Testis (tissue), 5 donors: ENCODE measurements at places on chromosomes 4 and X.

- no peak for DNase-seq
Measured at GRCh38 chrX:96102997-96103396, 581.6 kb upstream of the DIAPH2 start.

GRCh38 chrX:38225093-38225492 lies 4.4 kb upstream of the SRPX start:
- no peak for DNase-seq

- peak; percentile 48 for DNase-seq
Measured at GRCh38 chrX:154750301-154751202, at the start of gene GAB3. TSS of gene GAB3 (minus strand) at chrX:154751077. CDS start at chrX:154751025, 52 bp downstream.

DNA sequence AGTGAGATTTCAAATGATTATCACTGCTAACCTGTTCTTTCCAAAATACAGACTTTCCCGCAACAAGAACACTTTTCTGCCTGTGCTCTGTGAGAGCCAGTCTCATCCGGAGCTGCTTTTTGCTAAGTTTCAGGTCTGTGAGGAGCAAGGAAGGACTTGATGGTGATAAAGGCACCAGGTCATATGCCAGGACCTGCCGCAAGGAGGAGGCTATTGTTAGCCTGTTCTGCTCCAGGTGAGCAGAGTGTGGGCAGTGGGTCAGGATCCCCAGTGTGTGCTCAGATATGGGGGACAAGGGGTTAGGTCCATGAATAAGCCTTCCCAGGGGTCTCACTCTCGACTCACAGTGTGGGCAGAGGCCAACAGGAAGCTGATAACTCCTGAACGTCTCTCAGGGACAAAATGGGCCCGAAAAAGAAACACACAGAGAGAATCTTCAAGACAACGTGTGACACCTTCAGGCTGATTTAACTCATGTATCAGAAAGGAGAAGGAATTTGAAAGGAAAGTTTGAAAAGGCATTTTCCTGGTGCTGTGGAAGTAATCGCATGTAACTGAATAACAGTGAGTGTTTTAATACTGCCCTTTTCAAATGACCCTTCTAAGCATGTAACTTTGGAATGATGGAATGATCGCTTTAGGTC lies 57.7 kb upstream of the PDLIM3 start:
- DNase-seq = no peak

DNA sequence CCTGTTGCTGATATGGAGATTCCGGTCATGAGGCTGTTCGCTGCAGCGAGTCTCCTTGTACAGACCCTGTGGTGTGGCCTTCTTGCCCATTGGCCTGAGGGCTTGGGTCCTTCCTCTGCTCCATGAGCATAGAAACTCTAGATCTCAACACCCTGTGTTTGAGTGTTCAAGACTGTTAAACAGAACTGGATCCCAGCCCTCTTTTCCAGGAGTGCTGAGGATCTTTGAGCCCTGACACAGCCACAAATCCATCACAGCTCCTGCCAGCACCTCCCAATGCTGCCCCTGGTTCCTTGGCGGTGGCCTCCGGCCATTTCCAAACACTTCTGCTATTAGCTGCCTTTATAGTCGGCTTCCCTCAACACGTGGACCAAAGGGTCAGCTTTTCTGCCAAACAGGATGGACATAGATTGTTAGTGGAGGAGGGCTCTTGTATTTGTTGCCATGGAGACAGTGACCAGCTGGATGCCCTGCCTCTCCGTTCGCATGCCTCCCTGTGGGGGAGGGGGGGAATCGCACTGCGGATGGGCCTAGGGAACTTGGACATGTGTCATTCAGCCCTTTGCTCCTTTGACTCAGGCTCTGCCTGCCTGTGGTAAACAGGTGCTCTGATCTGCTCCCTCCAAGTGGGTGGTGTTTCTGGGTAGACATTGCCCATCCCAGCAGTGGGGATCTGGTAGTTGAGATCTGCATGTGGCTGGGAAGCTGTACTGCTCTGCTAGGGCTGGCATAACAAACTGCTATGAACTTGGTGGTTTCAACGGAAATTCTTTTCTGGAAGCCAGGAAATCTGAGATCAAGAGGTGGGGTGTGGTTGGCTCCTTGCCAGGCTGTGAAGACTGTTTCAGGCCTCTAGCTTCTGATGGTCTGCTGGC lies 6.9 kb upstream of the WDR1 start:
- no peak for DNase-seq

DNA sequence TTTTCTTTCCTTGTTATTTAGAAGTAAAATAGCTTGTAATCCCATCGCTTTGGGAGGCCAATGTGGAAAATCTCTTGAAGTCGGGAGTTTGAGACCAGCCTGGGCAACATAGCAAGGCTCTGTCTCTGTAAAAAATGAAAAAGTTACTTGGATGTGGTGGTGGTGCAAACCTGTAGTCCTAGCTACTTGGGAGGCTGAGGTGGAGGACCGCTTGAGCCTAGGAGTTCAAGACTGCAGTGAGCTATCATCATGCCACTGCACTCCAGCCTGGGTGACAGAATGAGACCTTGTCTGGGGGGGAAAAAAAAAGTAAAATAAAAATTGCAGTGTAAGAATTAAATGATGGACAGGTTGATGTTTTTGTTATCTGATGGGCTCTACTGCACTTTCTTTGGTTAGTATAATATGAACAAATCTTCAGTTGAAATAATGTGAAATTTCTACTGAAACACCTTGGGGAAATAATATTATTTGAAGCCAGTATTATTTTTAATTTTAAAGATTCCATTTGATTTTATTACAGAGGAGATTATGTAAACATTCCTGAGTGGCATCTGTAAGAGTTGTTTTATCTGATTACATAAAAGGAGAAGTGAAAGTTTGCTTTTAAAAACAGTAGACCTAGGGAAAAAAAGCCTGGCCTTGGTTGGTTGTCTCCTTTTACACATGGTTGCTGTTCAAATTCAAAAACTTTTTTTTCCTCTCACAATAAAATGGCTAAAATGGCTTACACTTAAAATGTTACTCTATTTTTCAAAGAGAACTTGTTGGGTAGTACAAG lies 10.5 kb upstream of the NDUFC1 start:
- DNase-seq = no peak

DNA sequence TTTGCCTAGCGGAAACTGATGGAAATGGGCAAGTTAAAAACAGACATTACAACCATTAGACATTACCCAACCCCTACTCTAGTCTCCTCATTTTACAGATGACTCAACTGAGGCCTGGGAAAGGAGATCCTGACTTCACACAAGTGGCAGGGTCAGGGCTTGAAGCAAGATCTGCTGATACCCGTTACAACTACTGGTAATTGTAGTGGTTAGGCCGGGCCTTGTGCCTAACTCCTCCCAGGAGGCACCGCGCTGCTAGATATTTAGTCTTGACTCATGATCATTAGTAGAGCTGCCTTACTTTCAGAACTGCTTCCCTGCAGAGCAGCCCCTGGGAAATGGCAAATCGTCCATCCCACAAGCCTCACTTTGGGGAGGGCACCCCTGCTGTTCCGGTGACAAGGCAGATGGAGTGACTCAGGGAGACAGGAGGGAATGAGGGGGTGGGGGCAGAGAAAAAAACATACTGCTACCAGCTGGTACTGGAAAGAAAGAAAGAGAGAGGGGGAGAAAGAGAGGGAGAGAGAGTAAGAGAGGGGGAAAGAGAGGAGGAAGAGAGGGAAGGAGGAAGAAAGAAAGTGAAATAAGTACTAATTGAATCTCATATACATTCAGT lies 12.2 kb downstream of the ARHGEF6 start:
- DNase-seq = peak; percentile 17

DNA sequence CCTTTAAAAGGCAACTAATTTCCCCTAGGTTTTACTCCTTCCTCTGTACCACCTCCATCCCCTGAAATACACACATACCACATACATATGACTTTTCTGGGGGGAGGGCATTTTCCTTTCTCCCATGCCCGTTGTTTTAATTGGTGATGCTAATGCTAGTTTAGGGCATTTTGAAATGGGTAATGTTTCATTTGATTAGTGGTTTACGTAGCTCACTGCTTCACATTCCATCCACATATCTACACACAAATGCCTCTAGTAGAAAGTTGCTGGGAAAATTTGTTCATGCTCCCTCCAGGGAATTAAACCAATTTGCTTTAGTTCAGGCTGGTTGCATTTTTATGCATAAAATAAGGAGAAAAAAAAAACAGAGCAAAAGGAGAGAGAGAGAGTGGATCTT lies 231.2 kb downstream of the FRAS1 start:
- DNase-seq = no peak

GRCh38 chrX:83008415-83008814 lies 499.7 kb upstream of the POU3F4 start:
- DNase-seq = no peak

GRCh38 chr4:123939621-123940020 lies 543.0 kb downstream of the SPRY1 start:
- no peak for DNase-seq

GRCh38 chr4:72513227-72513626 lies 55.8 kb downstream of the ADAMTS3 start:
- DNase-seq = no peak
